ENCODE measurements at places on chromosomes 4 and X. TPM values are rescaled to one million over a fixed set of nuclear protein-coding genes. Genes with fewer than 3 reads are reported as not detected.

Gene LONRF3
- 8.0 TPM for total RNA-seq

- H3K36me3 ChIP-seq, result no peaks in the 10 kb centered on the region
- H3K4me1 ChIP-seq, result peaks cover 6% of the 10 kb centered on the region
- no peaks in the 10 kb centered on the region for H3K27me3 ChIP-seq
- DNase-seq, result no peak
Measured at GRCh38 chr4:109548655-109549054, 11.4 kb upstream of the MCUB start.

DNA sequence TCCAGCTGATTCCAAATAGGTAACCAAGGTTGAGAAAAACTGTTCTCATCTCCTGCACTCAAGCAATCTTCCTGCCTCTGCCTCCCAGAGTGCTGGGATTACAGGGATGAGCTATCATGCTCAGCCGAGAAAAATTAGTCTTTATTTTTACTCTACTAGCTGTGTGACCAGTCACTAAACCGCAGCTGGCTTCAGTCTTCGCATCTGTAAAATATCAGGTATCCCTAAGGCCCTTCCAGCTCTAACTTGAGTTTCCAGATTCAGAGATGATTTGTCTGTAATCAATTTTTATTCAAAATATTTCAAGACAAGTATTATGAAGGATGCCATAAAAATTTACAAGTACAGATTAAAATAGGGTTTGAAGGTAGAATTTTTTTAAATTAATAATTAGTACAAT, 3.5 kb downstream of the ADH6 start:
- no peaks in the 10 kb centered on the region for H3K36me3 ChIP-seq
- H3K27me3 ChIP-seq, result peaks cover 3% of the 10 kb centered on the region
- no peak overlapping the region for H3K27ac ChIP-seq
- H3K4me1 ChIP-seq, result no peaks in the 10 kb centered on the region

DNA sequence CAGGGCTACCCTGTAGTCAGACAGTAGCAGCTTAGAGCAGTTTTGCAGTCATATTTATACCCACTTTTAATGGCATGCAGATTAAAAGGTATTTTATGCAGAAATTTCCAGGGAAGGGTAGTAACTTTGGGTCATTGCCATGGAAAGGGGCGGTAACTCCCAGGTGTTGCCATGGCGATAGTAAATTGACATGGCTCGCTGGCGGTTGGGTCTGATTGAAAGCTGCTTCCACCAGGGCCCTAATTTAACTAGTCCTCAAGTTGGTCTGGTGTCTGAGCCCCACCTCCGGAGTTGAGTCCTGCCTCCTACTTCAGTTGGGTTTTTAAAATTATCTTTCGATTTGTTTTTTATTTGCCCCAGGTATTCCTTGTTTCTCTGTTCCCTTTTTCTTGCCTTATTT, 70.1 kb downstream of the NAA11 start:
- H3K4me3 ChIP-seq, result no peak overlapping the region

Gene NRK
- not detected for total RNA-seq

- peak within 1 kb of the TSS; percentile 74 for H3K27ac ChIP-seq
- peaks cover 59% of the 10 kb centered on the region for H3K4me1 ChIP-seq
- peak within 1 kb of the TSS; percentile 81 for H3K4me3 ChIP-seq
- peaks cover 6% of the 10 kb centered on the region for H3K36me3 ChIP-seq
- peak; percentile 77 for DNase-seq
- H3K27me3 ChIP-seq, result no peaks in the 10 kb centered on the region
Measured at GRCh38 chrX:71618303-71618721, at the start of gene CXCR3. Gene CXCR3, minus strand, starts transcription at chrX:71618511. Its CDS starts 62 bp downstream, at chrX:71618449.

- no peaks in the 10 kb centered on the region for H3K36me3 ChIP-seq
- peaks cover 11% of the 10 kb centered on the region for H3K27me3 ChIP-seq
- no peak overlapping the region for H3K27ac ChIP-seq
- no peak for DNase-seq
Measured at GRCh38 chrX:133590703-133591505, 175.6 kb upstream of the GPC4 start.

DNA sequence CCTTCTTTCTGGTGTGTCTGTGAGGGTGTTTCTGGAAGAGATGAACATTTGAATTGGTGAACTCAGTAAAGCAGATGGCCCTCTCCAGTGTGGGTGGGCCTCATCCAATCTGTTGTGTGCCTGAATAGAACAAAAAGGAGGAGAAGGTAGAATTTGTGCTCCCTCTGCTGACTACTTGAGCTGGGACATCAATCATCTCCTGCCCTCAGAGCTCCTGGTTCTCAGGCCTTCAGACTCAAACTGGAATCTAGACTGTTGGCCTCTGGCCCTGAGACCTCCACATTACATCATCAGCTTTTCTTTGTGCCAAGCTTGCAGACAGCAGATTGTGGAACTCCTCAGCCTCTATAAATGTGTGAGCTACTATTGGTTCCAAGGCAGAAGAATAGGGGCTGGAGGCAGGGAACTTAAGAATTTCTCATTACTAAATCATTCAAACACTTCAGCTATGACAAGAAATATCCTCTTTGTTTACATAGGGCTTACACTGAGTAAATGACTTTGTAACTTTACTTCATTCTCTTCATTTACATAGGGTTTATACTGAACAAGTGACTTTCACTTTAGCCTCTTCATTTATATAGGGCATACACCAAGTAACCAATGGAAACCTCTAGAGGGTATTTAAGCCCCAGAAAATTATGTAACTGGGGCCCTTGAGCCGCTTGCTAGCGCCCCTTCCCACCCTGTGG, 86.9 kb upstream of the NWD2 start:
- H3K27me3 ChIP-seq, result no peaks in the 10 kb centered on the region
- no peak overlapping the region for H3K27ac ChIP-seq
- DNase-seq, result no peak
- H3K4me1 ChIP-seq, result no peaks in the 10 kb centered on the region
- no peaks in the 10 kb centered on the region for H3K36me3 ChIP-seq

- H3K36me3 ChIP-seq, result no peaks in the 10 kb centered on the region
- no peak for DNase-seq
- peak overlapping the region; percentile 92 for H3K4me3 ChIP-seq
- H3K27ac ChIP-seq, result peak overlapping the region; percentile 78
Measured at GRCh38 chr4:69831270-69831627, 28.7 kb downstream of the SULT1E1 start.

GRCh38 chr4:3343358-3343757, 50.5 kb downstream of the RGS12 start:
- no peak for DNase-seq
- no peak overlapping the region for H3K27ac ChIP-seq
- H3K4me3 ChIP-seq, result no peak overlapping the region
- peaks cover 2% of the 10 kb centered on the region for H3K27me3 ChIP-seq
- peaks cover 16% of the 10 kb centered on the region for H3K4me1 ChIP-seq
- H3K36me3 ChIP-seq, result no peaks in the 10 kb centered on the region
